T-helper 2 cell treated with Interferon-gamma antibody and Interleukin-4, amounts not matched to agents 5 μg/mL and 100 μg/mL, for 36 hours (primary cell): ENCODE measurements at places on chromosomes 4 and X.

DNA sequence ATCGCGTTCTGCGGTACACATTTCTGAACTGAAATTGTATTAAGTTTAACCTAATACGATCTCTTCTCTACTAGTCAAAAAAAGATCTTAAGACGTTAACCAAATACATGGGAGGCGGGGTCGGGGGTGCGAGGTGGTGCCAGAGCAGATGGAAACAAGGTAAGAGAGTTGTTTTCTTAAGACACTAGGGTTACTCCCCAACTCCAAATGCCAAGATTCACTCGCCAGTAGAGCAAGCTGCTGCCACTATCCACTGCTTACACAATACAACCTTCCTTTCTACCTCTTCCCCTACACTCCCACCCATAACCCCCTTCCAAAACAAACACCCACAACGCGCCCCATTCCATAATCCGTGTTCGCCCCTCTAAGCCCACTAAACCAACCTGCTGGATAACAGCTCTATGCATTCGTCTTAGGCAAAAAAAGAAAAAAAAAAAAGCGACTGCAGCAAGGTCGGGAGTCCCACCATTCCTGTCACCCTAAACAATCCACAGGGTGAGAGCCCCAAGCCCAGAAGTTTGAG lies 1.3 kb downstream of the LCORL start:
- DNase-seq = peak; percentile 4

DNA sequence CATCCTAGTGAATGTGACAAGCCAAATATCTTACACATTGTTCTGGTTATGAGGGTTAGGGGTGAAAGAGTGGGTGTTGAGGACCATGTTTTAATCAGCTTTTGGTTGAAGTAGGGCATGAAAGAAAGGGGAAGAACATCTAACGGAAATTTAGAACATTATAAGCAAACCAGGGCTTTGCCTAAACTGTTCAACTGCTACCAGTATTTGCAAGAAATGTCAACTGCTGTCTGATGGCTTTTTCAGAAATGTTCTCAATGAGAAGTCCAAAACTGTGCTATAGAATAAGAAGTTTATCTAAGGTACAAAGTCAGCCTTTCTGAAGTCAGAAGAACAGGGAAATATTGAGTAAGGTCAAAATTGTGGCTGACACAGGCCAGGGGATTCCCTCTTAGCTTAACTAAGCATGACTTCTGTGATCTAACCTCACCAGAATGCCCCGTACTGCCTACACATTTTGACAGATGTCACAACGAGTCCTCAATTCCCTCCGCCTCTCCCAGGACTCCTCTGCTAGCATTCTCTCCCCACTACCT lies 67.1 kb downstream of the DTHD1 start:
- peak; percentile 67 for DNase-seq

- DNase-seq = no peak
These were observed 37.3 kb downstream of the SLIT2 start for GRCh38 chr4:20288846-20289512.

GRCh38 chr4:120720354-120720934 lies 202.1 kb downstream of the PRDM5 start:
- no peak for DNase-seq

GRCh38 chr4:15779809-15780208 lies 1.7 kb downstream of the CD38 start:
- no peak for DNase-seq

DNA sequence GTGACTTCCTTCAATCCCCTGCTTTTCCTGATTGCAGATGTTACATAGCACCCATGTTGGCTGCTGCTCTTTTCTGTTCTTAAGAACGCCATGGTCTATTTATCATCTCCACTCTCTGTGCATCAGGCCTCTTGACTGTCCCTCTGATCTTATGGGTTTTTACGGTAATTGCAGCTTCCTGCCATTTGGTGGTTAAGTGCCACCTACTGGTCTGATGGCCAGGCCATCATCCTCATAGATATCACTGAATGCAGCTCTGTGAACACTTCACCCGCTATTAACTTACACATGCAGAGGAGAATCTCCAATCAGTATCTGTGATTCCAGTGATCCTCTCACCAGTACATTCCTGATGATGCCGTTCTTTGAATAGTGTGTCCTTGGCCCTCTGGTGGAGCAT lies 382.4 kb downstream of the TRAM1L1 start:
- DNase-seq = no peak

DNA sequence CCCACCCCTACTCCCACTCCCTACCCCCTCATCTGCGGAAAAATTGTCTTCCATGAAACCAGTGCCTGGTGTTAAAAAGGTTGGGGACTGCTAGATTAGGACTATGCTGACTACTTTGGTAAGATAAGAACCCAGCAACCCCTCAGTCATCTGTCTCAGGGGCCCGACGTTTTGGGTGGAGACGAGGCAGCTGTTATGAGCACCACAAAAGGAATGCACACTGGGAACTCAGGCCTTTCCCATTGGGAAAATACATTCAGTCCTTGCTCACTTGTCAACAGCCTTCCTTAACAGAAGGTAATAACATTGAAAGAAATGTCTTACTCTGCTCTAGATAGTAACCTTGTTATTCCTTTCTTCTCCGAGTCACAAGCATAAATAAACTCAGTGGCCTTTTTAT lies 310.8 kb downstream of the AFF2 start:
- DNase-seq = no peak

GRCh38 chr4:181509073-181509472 lies 734.1 kb upstream of the TENM3 start:
- DNase-seq = no peak

- DNase-seq = no peak
These were observed 739.6 kb upstream of the SLIT2 start for GRCh38 chr4:19512086-19512485.

GRCh38 chr4:124499261-124499660 lies 213.3 kb downstream of the ANKRD50 start:
- DNase-seq = no peak
